Bronchial epithelial cell (primary cell): ENCODE measurements at places on chromosomes 5 and 9.

GRCh38 chr9:35340046-35340445 is 149.9 kb upstream of the RUSC2 start:
- no peak for DNase-seq

GRCh38 chr9:784202-784601 is 57.3 kb upstream of the DMRT1 start:
- peak; percentile 50 for DNase-seq

DNA sequence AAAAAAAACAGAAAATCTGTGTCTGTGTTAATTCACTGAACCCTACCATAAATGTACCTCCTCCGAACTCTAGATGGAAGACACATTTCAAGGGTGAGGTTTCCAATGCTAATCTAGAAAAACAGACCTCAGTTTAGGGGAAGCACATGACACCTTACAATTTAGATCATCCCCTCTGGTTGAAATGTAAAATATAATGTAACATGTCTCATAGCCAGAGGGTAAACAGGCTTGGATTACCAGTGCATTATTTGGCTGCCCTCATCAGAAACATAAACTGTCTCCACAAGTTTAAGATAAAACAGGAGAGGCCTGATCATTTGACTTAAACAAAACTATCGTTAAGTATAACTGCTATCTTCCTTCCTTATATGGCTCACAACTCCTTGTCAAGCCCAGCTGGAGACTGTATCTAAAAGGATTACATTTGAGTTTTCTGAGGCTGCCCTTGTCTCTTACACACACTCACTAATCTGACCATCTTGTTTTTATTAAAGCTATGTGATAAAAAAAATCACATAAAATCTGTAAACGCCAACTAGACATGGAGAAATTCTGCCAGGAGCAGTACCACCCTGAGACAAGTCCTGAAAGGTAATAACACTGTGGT is 105.7 kb downstream of the LURAP1L start:
- no peak for DNase-seq

GRCh38 chr5:132953710-132954109 is 9.7 kb downstream of the AFF4 start:
- no peak for DNase-seq

GRCh38 chr5:1172670-1173404 is 28.6 kb upstream of the SLC6A19 start:
- no peak for DNase-seq

- DNase-seq = peak; percentile 77
Measured at GRCh38 chr9:87878989-87879511, 3.6 kb upstream of the SPATA31E1 start.

DNA sequence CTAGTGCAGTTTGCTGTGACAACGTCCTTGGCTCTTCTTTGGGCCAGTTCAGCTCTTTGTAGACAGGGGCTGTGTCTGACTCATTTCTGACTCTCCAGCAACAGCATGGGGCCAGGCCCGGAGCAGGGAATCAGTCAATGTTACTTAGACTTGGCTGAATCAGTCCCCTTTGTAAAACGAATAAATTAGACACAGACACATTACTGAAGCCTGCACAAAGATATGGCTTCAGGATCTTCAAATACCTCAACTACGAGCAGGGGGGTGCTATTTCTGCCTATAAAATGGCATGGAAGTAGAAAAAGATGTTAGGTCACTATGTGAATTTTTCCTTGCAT is 204.7 kb downstream of the TTLL11 start:
- DNase-seq = no peak

GRCh38 chr5:25713259-25713658 is 1068.5 kb upstream of the CDH10 start:
- no peak for DNase-seq

- DNase-seq = peak; percentile 33
Measured at GRCh38 chr9:69546265-69546664, 125.9 kb downstream of the APBA1 start.

- no peak for DNase-seq
Measured at GRCh38 chr9:108913391-108913790, 20.5 kb downstream of the ELP1 start.

DNA sequence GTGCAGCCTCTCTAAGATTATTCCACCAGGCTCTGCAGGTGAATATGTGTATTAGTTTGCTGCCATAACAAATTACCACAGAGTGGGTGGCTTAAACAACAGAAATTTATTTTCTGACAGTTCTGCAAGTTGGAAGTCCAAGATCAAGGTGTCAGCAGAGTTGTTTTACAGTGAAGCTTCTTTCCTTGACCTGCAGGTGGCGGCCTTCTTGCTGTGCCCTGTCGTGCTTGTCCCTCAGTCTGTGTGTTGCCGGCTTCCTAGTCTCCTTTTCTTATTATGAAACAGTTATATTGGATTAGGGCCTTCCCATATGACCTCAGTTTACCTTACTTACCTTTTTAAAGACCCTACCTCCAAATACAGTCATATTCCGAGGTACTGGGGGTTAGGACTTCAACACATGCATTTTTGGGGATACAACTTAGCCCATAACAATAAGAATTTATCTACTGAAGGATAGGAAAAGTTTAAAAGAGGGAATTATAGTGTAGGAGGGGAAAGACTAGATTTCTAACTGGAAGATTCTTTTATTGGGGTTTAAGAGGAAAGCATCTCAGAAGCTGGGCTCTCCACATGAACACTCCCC is 97.4 kb downstream of the OSTF1 start:
- peak; percentile 26 for DNase-seq

DNA sequence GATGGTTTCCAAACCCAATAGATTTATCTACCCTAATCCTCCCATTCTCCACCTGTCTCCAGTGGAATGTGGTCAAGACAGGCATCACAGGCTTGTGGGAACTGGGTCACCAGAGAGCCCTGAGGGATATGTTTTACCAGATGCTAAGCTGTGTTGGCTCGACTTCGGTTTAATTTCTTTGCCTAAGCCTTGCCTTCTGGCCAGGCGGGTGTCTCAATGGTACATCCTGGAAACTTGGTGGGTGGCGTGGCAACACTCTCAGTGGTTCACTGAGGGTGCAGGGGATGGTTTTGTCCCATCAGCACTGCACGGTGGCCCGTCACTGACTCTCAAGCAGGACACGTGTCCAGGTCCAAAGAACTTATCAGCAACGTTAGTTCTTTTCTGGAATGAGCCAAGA is 192.2 kb downstream of the TENT4A start:
- DNase-seq = no peak

DNA sequence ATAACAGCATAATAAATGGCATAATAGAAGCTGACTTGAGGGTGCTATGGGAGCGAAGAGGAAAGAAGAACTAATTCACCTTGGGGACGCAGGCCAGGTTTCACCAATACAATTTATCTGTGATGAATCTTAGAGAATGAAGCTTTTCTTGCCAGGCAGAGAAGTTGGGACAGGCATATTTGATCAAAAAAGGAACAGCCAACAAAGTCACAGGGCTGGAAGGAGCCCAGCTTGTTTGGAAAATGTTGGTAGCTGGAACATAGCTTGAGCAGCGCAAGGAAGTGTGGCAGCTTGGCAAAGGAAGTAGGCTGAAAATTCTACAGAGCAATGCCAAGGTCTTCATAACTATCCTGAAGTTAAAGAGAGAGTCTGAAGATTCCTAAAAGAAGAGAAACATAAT is 181.5 kb upstream of the OR13F1 start:
- no peak for DNase-seq

GRCh38 chr9:75228893-75229292 is 140.6 kb downstream of the OSTF1 start:
- DNase-seq = no peak

- peak; percentile 24 for DNase-seq
Measured at GRCh38 chr5:126138281-126138931, 284.8 kb upstream of the GRAMD2B start.

DNA sequence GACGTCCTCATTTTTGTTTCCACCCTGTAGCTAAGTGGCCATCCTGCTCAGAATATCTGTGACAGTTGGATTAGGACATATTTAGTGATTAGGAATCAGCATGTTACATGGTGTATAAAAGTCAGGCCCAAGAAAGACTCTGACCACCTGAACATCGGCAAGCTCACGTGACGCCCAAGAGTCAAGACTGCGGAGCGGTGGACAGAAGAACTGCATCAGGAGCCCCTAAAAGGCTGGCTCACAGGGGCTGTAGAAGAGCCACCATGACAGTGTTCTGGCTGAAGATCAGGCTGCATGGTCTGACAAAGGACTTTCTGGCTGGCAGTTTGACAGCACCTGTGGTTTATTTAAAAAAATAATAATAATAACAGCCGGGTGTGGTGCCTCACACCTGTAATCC is 185.3 kb downstream of the AUH start:
- no peak for DNase-seq

- DNase-seq = peak; percentile 50
Measured at GRCh38 chr9:6502399-6502798, 89.4 kb downstream of the UHRF2 start.

DNA sequence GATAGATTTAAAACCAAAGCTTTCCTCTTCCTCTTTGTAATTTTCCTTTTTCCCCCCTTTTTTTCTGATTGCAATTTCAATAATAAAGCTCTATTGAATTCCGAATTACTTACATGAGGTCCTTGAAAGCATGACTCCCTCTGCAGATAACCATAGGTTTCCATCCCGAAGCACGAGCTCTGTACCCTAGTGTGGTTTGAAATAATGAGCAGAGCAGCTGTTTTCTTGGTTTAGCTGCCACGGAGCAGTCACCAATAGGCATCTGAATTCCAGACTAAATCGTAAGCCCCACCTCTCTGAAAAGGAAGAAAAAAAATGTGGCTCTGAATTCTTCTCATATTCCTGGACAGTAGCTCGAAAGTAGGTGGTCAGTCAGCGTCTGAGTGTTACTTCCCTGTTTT is 18.5 kb upstream of the GNE start:
- DNase-seq = peak; percentile 34

- peak; percentile 6 for DNase-seq
Measured at GRCh38 chr5:87722286-87722685, 309.6 kb upstream of the CCNH start.

DNA sequence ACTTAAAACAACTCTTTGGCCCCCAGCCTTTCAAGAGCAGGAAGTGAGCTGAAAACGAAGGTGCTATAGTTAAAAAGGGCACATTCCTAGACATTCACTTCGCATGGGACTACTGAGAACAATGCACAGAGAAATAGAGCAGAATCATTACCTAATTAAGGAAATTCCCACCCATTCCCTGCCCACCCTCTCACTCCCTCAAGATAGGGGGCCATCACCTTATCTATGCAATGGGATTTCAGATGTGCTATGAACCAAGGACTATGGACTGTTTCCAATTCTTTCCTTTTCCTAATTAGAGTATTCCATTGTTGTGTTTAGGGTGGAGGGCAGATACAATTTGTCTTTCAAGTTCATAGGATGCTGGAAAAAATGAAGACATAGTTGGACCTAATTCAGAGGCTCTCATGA is 476.8 kb downstream of the CETN3 start:
- no peak for DNase-seq

DNA sequence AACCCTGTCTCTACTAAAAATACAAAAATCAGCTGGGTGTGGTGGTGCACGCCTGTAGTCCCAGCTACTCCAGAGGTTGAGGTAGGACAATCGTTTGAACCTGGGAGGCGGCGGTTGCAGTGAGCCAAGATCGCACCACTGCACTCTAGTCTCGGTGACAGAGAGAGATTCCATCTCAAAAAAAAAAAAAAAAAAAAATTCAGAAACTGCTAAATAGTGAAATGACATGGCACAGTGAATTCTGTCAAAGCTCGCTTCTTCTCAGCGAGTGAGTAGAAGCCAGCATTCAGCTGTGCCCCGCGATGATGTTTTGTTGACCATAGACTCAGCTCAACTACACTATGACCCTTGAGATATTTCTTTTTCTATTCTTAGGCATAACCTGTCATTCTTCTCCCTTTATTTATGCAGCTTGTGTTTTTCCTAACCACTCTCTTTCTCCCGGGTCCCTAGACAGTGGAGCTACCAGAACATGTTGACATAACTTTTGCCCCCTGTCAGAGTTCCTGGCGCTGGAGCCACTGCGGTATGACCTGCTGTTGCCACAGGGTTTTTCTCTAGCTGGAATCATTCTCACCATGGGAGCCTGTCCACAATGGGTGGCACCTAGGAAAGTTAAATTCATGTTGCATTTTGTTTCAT is 13.5 kb upstream of the IQGAP2 start:
- no peak for DNase-seq

GRCh38 chr5:1185629-1186350 is 15.6 kb upstream of the SLC6A19 start:
- no peak for DNase-seq

DNA sequence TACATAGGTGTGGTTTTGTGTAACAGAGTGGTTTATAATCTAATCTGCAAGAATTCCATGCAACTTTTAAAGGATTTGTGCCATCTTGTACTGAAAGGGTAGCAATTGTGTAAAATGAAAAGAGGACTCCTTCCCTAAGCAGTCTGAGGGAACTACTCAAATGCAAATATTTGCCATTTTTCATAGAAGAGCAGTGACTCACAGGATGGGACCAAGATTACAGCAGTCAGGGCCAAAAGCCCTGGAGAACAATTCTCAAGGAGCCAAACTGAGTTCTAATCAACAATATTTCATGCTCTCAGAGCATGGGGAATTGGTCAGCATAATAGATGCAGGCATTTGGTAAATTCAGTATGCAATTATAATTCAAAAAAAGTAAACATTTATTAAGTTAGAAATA is 495.8 kb downstream of the CHSY3 start:
- peak; percentile 72 for DNase-seq

DNA sequence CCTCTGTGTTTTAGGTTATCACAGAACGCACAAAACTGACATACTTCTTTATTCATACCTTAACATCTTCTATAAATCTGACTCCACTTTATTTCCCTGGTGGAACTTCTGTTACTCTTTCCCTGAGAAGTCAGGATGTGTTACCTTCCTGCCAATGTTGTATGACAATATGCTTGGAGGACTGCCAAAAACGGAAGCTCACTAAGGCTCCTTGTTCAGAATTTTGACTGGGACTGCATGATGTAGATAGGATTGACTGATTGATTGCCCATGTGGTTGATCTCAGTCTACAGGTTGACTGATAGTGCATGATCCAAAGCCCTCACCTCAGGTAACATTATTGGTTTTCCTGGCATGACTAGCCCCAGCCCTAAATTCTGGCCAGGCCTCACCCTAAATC is 319.4 kb downstream of the TLR4 start:
- peak; percentile 10 for DNase-seq

- no peak for DNase-seq
Measured at GRCh38 chr5:72692231-72692637, 124.2 kb upstream of the TNPO1 start.

DNA sequence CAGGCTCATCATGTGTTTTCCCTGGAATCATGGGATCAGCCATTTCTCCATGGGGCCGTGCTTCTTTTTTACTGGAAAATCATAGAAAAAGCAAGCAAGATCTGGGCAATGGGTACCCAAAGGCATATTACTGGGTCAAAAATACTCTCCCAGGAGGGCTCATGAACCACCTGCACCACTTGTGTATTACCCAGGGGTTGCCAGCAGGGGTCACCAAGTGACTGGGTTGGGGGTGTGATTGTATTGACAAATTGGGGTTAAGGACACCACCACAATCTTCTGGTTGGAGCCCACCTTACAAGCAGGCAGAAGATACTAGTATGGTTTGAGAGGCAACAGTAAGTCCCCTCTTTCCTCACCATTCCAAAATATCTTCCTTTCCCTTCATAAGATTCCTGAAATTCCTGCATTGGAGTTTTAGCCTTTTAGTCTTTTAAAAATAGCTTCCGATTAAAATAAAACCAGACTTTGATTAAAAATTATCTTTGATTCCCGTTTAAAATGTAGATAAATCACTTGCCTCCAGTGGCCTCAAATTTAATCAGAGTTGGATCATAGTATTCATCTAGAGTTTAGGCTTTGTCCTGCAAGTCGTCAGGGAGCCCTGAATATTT is 603.3 kb downstream of the KIF4B start:
- no peak for DNase-seq
